T-helper 1 cell (primary cell): ENCODE measurements at places on chromosomes 7 and 10.

DNA sequence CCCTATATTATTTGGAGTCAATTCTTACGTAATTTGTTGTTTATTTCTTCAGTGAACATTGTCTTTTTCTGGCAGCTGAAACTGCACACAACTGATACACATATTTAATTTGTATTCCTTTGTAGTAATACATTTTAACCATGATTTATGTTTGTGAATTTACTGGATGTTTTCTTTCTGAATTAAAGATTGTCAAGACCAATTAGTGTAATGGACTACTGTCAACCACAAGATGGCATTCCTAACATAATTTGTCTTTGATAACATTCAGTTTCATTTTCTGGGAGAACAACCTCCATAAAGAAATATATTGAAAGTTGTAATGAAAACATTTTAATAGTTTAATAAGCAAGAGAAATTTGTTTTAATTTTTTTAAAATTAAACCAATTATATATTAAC lies 10.1 kb downstream of the THNSL1 start:
- no peak for DNase-seq

DNA sequence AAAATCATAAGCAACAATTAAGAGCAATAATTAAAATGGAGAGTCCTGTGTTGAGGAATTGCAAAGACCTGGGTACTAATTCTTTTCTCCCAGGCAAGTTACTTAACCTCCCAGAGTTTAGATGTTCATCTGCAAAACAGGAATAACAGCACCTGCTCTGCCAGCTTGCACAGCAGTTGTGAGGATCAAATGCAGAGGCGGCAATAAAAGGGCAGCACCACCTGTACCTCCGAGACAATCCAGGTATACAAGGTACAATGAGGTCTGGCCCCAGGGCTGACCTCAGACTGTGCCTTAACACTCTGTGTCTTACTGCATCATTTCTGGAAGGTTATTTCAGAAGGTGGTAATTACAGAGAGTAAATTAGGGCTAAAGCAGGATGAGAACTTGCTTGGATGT lies 14.5 kb upstream of the FAM204A start:
- no peak for DNase-seq

DNA sequence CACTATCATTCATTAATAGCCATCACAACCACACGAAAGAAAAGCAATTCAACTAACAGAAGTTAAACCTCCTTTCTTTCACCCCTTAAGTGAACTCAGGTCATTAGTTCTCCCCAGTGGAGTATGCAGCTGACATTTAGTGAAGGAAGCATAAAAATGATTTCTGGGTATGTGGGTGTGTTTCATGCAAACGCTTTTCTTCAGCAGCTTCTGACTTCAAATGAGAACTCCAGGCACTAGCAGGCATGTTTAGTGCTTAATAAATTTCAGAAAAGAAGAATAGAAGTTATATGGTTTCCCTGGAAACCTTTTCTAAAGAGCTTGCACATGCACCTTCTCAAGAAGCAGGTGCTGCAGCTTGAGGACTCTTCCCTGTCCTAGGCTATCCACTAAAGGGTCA lies 62.5 kb downstream of the PIK3CG start:
- DNase-seq, result no peak

- DNase-seq, result no peak
These were observed 116.0 kb downstream of the NPTX2 start for GRCh38 chr7:98733036-98733435.

GRCh38 chr10:82212753-82213152 lies 337.8 kb downstream of the NRG3 start:
- no peak for DNase-seq

DNA sequence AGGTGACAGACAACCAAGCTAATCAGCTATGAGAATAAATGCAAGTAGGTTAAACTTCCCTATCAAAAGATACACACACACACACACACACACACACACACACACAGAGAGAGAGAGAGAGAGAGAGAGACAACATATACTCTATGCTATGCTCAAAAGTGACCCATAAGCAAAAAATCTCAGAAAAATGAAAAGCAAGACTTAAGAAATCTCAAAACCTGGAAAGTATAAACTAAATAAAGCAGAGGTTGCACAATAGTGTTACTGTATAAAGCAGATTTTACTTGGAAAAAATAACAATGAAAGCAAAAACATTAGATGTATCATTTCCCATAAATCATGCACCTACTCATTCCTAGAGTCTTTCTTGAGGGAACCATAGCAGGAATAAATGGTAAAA lies 221.5 kb downstream of the INHBA start:
- DNase-seq, result no peak

DNA sequence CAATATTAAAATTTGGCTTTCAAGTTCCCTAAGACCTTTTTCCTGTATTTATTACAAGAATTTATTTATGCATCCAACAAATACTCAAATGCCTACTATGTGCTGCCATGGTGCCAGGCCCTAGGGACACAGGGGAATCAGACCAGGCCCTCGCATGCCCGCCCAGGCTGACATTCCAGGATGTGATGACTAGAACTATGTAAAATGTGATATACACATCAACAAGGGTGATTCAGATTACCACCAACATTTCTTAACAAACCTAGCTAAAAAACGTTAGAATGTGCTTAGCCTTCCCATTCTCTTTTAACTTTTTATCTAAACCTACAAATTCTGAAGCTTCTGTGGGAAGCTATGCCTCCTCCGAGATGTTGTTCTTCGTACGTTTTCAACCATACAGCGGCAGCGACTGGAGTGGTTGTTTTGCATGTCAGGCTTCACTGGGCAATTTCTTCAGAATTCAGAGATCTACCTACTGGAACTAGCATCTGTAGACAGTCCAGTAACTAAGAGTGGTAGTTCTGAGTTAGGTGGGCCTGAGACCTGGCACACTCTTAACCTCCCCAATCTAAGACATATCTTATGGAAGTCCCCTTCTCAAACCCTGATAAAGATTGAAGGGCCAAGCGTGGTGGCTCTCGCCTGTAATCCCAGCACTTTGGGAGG lies 22.1 kb downstream of the GNA12 start:
- no peak for DNase-seq

GRCh38 chr10:15824498-15824897 lies 35.8 kb downstream of the MINDY3 start:
- no peak for DNase-seq

GRCh38 chr7:3733541-3734140 lies 432.6 kb downstream of the SDK1 start:
- DNase-seq, result no peak

DNA sequence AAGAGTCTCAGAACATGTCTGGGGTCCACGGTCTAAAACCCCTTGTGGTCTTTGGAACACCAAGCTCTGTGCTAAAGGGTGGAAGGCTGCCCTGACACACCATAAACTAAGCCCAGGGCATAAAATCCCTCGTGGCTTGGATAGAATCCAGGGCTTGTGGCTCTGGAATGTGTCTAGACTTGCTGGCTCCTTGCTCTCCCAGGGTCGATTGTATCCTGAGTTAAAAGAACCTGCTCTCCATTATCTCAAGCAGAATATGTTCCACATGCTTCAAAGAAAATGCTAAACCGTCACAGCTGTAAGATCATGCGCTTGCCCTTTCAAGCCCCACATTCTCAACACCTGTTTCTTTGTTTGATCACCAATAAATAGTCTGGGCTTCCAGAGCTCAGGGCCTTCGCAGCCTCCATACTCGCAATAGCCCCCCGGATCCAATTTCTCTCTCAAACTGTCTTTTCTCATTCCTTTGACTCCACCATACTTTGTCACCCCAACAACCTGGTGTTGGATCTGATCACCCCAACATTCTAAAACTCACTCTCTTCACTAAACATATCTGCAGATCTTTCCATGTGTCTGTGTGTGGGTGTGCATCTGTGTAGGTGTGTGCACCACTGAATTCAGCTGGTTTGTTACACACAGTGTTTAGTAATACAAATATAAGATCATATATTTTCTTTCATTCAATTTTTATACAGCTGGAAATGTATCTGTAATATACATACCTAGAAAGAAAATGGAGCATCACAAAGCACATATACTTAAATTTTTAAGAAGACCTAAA lies 238.5 kb downstream of the ZMYND11 start:
- no peak for DNase-seq

- DNase-seq, result no peak
These were observed 106.4 kb downstream of the ELMO1 start for GRCh38 chr7:37342176-37342687.

- no peak for DNase-seq
These were observed 45.1 kb downstream of the UNC5B start for GRCh38 chr10:71257319-71257997.

- peak; percentile 29 for DNase-seq
These were observed 72.4 kb upstream of the LRRC4 start for GRCh38 chr7:128103498-128104107.

GRCh38 chr10:108970016-108970415 lies 953.3 kb downstream of the XPNPEP1 start:
- no peak for DNase-seq

GRCh38 chr10:47456079-47456785 lies 27.7 kb downstream of the ANXA8 start:
- no peak for DNase-seq

DNA sequence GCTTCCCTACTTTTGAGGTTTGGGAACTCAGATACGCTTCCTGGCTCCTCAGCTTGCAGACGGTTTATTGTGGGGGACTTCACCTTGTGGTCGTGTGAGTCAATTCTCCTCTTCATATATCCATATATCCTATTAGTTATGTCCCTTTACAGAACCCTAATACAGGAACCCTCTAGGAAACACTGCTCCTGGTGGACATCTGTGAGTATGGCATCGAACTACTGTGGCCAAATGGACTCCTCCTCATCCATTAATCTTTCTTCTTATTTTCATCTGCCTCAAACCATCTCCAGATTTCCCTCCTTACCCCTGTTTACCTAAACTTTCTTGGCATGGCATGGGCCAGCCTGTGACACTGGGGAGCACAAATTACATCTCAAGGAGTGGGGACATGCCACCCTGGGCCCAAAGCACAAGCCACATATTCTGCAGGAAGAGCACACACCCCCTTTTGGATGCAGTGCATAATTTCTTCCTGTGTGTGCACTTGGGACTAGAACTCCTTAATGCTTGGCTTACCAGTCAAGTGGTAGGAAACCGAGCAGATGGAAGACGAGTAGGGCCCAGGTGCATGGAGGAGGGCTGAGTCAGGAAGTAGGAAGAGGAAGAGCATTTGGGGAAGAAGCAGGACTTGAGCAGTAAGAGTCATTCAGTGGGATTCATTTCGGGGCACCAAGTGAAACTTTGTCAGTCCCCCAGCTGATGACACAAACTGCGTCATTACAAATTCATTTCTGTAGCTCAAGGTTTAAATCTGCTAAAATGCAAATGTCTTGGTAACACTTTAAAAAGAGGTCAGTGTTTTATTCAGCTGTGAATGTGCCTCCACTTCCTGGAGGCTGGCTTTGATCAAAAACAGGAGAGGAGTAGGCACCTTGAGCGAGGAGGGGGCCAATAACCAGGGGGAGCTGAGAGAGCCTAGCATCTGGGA lies 80.8 kb upstream of the PLXNA4 start:
- DNase-seq, result no peak

GRCh38 chr7:80860554-80860953 lies 58.3 kb downstream of the SEMA3C start:
- DNase-seq, result no peak

- DNase-seq, result no peak
These were observed 97.2 kb downstream of the OAT start for GRCh38 chr10:124321433-124322089.
